AG10803 (cell line): ENCODE measurements at places on chromosomes 3 and 15.

DNA sequence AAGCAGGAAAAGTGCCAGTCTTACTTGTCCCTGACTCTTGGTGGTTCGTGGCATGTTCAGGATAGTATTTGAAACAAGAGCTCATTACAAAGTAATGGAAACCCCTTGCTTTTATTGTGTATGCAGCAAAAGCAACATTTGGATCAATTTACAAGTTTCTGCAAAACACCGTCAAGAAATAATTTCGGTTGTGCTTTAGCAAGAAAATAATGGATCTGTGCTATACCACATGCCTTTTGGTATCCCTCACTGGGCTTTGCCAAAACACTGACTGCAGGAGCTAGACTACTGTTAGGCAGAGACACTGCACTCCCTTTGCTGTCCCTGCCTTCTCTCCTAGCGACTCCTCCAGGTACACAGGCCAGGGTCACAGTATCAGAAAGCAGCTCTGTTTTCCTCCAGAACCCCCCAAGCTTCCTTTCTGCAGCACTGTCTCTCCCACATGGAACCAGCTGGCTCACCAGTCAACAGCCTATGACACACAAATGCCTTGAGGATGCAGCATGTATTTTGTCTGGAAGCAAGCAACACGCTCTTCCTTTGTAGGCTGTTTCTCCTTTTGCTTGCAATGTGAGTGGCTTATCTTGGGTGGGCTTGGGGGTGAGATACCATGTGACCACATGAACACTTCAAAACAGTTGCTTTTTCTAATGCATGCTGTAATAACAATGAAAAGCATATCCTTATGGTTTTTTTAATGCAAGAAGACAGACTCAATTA, 111.4 kb downstream of the PGPEP1L start:
- peak; percentile 64 for DNase-seq

DNA sequence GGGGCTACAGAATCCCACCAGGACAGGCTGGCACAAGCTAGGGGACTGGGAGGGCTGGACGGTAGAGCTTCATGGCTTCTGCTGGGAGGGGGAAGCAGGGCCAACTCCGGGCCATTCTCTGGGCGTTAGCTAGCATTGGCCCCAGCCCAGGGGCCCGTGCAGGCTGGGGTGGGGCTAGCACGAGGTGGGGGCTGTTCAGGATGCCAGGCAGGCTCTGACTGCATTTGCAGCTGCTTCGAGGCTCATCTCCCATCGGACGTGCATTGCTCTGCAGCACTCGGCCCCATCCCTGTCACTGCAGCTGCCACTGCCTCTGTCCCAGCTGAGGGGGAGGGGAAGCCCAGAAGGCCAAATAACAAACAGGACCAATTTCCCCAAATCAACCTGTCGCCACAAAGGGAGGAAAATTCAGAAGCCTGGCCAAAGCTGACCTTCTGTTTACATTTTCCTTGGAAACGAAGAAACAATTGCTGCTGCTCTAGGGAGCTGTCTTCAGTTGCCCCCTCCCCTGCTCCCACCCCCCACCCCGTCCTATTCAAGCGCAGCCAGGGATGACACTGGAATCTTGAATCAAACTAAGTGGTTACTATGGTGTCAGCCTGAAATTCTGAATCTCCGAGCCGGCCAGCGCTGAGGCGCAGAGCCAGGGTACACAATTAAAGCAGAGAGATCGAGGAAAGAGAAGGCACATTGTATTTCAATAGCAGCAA, 138.8 kb upstream of the PRR20G start:
- DNase-seq = no peak

DNA sequence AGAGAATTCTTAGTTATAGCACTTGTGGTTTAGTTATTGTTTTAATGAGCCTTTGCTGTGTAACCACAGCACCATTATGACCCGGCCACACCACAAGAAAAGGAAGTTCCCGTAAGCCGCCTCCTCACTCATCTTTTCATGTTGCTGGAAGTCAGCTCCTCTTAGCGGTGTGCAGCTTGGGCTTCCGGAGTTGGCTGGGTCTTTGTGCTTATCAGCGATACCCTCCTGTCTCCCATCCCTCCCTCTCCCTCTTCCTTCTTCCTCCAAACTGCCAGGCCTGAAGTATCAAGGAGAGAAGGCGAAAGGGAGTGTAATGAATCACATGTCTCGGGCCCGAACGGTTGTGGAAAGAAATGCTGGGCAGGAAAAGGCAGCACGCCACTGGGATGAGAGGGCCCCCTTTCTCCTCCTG, 353.5 kb downstream of the MCTP2 start:
- no peak for DNase-seq

DNA sequence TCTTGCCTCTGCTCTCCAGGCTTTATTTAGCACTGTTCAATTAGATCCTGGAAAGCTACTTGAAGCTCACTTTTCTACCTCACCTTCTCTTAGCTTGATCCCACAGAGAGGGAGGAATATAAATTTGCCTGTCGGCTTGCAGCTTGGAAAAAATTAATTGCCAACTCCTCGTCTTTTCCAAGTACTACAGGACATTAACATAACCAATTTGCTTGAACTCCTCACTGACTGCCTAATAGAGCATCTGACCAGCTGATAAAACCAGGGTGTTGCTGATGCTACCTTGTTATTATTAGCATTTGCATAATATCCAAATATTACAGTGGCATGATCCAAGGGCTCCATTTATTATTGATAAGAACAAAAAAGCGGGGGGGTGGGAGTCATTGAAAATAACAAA, 561.8 kb downstream of the MCTP2 start:
- DNase-seq = no peak

- DNase-seq = no peak
Measured at GRCh38 chr3:118167571-118167970, 867.1 kb downstream of the IGSF11 start.

GRCh38 chr15:62672268-62672667, 370.3 kb upstream of the TPM1 start:
- peak; percentile 84 for DNase-seq

DNA sequence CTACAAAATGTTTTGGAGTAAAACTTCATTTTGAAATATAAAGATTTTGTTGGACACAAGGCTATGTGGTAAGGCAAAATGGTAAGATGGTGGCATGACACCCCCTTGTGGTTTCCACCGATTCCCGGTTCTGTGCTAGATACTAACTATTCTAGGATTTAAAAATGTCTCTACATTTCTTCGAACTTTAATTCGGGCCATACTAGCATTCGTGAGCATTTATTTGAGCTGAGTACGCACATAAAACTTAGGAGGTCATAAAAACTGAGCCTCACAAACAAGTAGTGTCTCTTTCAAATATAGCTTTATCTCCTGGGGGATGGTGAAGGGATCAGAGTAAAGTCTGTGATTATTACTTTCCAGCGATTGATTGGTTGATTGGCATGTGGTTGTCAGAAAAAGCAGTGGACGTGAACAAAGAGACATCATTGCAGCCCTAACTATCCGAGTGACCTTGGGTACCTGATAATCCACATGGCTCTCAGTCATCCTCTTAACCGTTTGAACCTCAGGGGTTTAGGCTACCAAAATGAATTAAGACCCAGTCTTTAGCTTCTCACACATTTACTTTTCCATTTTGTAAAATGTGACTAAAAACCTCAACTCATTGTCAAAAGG, 1.1 kb upstream of the ZNF639 start:
- peak; percentile 52 for DNase-seq

GRCh38 chr3:72279631-72280041, 494.7 kb upstream of the PROK2 start:
- no peak for DNase-seq

GRCh38 chr15:66461917-66462316, 35.6 kb downstream of the SNAPC5 start:
- no peak for DNase-seq

DNA sequence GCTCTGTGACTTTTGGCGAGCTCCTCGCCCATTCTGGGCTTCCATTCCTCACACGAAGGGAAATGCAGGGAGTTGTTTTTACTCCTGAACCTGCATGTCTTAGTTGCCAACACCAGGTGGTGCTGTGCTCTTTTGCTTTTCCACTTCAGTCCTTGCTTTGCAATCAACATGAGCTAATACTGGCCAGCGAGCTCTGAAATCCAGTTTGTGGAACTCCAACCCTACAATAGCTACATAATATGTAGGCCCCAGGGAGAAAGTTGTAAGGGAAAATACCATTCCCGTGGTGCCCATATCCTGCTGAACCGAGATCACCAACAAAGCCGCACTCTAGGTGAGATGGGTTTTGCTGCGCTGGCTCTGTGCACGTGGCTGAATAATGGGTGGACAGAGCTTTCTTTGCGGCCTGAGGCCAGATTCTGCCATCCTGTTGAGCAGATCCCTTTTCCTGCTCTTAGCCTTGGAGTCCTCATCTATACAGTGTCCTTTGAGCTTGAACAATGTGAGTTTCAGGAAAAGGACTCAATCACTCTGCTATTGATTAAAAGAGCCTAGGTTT, 25.0 kb downstream of the LSM3 start:
- peak; percentile 87 for DNase-seq

DNA sequence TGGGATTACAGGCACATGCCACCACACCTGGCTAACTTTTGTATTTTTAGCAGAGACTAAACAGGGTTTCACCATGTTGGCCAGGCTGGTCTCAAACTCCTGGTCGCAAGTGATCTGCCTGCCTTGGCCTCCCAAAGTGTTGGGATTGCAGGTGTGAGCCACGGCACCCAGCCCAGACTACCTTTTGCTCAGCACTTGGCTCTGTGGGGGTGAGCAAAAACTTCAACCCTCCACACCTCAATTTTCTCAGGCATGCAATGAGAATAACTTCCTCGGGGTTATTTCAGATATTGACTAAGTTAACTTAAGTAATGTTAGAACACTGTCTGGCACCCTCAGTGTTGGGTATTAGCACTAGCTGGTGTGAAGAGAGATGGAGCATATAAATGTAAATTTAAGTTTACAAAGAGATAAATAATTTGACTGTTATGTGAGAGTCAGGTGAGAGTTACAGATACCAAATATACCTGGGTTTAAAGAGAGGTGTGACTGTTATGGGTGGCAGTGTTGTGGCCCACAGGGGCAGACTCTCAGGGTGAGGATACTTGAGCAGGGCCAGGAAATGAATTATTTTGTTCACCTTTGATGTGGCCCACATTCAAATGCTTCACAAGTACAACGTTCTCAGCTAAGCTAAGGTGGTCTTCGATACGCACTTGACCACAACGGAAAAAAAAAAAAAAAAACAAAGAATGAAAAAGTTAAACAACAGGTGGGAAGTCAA, 29.0 kb downstream of the CPOX start:
- DNase-seq = no peak

GRCh38 chr3:15267502-15267901, 61.5 kb downstream of the CAPN7 start:
- no peak for DNase-seq

DNA sequence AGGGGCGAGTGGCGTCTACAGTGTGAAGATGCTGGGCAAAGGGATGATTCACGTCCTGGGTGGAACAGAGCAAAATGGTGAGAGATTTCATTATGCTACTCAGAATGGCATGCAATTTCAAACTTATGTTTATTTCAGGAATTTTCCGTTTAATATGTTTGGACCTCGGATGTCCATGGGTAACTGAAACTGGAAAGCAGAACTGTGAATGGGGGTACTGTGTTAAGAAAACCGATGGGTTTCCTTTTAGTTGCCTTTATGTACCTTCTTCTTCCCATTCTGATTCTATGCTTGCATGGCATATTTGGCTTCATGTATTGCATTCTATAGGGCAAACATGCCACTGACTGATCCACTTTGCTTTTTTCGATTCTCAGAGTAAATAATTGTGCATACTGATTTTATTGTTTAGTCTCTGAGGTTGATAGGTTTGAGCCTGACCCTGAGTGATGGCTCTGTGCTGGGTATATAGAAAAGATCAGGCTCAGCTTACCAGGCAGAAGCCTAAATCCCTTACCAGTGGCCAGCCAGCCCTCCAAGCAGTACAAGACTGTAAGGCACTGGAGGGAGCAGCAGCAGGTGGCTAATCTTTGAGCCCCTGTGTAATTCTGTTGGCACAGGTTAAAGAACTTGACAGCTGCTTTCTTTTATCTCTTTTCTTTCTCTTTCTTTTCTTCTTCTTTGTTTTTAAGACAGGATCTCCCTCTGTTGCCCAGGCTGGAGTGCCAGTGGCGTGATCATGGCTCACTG, 4.5 kb downstream of the QTRT2 start:
- no peak for DNase-seq

DNA sequence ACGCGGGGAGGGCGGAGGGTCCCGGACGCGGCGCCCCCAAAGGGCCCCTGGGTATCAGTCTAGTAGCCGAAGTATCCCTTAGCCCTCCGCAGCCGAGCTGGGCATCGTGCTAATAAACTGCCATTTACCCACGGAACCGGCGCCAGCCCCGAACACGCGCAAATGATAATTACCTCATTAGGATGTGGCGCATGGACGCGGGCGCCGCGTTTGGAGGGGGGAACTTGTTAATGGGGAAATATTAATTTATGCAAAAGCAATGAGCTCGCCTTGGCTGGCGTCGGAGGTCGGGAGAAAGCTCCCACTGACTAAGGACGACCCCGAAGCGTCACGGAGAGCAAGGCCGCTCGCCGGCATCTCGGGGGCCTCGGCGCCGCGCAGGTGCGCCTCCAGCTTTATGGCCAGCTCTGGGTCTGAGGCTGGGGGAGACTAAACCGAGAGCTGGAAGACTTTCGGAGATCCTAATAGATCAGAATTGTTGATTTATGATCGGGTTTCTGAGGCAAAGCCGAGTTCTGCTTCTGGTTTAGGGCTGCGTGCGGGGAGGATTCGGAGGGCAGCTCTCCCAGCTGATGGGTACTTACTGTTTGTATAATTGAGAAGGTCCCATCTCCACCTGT, 474 bp upstream of the FEZF2 start:
- no peak for DNase-seq

DNA sequence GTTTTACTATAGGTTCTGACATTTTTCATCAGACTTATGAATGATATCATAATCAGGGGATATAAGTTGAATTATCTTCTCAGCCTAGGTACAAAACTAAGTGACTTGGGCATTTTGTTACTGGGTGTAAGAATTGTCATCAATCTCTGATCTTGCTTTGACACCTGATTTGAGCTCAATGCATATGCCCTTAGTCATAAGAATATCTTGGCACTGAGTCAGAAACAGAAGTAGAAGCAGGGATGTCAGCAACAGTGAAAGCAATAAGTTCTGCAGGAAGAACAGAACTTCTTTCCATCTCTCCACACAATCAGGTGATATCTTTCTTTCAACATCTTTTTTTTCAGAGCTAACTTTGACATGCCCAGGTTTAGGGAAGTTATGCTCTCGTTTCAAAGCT, 14.6 kb downstream of the SLITRK3 start:
- no peak for DNase-seq

- no peak for DNase-seq
Measured at GRCh38 chr15:81485806-81486205, 111.8 kb upstream of the TMC3 start.

- peak; percentile 90 for DNase-seq
Measured at GRCh38 chr15:59191855-59192237, 14.8 kb upstream of the LDHAL6B start.
